ENCODE measurements at places on chromosomes 7 and 10.

- DNase-seq = no peak
Measured at GRCh38 chr10:129163531-129163930, 303.5 kb upstream of the MGMT start.

DNA sequence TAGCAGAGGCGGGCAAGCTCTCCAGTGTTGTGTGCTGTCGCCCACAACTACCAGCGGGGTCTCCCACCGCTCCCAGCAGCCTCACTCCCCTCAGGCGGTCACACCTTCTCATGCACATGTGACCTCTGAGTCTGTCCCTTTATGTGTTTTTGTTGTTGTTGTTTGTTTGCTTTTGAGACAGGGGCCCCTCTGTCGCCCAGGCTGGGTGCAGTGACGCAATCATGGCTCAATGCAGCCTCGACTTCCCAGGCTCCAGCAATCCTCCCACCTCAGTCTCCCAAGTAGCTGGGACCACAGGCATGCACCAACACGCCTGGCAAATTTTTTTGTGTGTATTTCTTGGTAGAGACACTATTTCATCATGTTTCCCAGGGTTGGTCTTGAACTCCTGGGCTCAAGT lies 1.5 kb downstream of the CPSF4 start:
- no peak for DNase-seq

GRCh38 chr7:39683216-39683845 lies 60.0 kb downstream of the RALA start:
- DNase-seq = no peak

GRCh38 chr10:62870866-62871265 lies 54.7 kb upstream of the EGR2 start:
- no peak for DNase-seq

DNA sequence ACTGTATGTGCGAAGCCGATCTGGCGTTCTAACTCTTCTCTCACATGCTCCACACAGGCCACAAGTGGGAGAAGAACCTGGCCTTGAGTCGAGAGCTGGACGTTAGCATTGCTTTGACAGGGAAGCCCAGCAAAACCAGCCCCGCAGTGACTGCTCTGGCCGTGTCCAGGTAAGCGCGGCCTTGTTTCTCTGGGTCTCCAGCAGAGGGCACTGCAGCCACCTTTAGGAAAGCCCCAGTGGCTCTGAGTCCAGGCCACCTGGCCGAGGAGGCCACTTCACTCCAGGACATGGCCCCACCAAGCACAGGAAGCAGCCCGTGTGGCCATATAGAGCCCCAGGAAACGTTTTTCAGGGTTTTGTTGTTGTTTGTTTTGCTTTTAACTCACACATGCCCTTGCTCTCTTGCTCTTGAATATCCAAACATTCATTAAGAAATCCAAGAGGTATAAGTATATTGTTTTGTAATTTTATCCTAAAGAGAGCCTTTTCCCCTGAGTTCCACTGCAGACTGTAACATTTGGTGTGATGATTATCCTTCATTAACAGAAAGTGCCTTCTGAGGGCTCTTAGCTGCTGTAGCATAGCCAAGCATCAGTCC lies 41.8 kb upstream of the LRRC18 start:
- DNase-seq = no peak

DNA sequence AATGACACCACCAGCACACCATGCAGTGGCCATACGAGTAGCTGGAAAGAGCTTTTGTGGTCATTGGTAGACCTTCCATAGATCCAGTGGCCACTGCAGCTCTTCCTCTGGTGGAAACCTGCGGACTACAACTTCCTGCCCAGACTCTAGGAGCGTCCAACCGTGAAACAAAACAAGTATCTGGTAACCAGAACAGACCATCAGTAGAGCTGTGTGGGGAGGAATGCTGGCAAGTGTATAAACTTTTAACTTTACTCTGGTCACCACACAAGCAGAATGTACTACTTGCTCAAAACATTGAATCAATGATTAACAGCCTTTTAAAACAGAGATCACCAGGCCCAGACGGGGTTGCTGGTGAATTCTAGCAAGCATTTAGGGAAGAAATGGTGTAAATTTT lies 154.7 kb upstream of the DGKB start:
- no peak for DNase-seq

- no peak for DNase-seq
Measured at GRCh38 chr10:88759366-88760101, at the start of gene LIPN. Gene LIPN, plus strand, starts transcription at chr10:88760020. Its CDS starts 1,386 bp downstream, at chr10:88761406.

DNA sequence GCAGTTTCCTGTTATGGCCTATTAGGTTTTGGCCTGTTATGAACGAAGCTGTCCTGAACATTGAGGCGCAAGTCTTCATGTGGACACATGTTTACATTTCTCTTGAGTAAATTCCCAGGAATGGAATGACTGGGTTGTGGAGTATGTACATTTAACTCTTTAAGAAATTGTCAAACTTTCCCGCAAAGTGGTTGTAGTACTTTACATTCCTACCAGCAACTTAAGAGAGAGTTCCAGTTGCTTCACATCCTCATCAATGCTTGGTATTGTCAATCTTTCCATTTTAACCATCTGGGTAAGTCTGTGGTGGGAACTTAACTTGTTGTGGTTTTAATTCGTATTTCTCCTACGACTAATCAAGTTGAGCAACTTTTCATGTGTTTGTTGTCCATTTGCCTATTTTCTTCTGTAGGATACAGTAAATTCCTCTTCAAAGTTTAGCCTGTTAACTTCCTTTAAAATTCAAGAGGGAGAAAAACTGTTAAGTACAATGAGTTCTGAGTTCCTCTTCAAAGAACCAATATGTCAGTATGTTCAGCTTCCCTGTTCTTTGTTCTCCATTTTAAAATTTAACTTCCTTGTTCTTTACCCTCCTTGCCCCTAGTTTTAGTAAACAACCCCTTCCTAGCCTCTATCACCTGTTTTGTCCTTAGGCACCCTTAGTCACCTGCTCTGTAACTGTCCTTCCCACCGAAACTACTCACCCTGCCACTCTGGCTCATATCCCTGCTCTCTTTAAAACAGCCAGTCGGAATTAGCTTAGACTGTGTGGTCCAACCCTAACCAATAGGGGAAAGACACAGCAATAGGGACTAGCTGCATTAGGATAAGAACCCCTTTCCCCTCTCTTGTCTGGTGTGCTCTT lies 74.0 kb downstream of the FAM241B start:
- DNase-seq = no peak

DNA sequence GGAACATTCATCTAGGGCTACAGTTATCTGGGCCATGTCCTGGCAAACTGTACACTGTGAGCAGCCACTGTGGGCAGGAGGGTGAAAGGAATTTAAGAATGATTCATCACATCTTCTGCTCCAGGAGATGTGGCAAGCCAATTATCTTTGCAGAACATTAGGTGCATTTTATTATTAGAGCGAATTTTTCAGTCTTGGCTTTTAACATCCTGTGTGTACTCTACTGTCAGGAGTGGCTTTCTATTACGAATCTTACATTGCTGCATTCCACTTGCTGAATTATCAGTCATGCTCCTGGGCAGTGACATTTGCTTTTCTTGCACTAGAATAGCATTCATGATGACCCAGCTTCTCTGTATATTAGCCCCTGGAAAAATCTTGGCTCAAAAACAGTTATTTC lies 109.2 kb upstream of the TARP start:
- DNase-seq = no peak

GRCh38 chr7:22849662-22850061 lies 27.0 kb upstream of the TOMM7 start:
- no peak for DNase-seq

DNA sequence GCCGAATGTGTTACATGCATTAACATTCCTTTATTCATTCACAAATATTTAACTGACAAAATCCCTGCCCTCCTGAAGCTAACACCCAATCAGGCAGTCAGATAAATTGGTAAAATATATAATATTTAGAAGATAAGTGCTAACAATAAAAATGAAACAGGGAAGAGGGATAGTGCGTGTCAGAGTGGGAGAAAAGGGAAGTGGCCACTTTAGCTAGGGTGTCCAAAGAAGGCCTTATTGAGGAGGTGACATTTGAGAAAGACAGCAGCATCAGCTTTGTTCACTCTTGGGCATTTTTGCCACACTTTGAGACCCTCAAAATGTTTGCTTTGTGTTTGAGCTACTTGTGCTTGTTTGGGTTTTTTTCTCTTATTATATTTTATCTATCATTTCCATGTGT lies 317.8 kb downstream of the SNX13 start:
- no peak for DNase-seq

- no peak for DNase-seq
Measured at GRCh38 chr7:45082031-45082830, 6.5 kb downstream of the NACAD start.

GRCh38 chr10:124262234-124262865 lies 156.4 kb downstream of the OAT start:
- no peak for DNase-seq

DNA sequence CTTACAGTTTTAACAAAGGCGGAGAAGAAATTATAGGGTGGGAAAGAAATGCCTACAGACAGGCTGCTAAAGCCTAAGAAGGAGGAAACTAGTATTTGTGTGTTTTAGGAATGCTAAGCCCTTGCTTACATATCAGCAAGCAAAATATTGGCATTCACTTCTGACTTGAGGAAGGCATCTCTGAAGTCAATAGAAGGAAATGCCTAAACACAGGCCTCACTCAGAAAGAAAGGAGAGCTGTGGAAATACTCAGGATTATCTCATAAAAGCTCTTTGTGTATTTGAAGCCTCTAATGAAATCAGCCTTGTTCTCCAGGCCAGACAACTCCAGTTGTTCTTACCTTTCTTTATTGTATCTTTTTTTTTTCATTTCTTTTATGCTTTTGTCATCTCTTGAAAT lies 158.0 kb downstream of the AUTS2 start:
- DNase-seq = no peak

DNA sequence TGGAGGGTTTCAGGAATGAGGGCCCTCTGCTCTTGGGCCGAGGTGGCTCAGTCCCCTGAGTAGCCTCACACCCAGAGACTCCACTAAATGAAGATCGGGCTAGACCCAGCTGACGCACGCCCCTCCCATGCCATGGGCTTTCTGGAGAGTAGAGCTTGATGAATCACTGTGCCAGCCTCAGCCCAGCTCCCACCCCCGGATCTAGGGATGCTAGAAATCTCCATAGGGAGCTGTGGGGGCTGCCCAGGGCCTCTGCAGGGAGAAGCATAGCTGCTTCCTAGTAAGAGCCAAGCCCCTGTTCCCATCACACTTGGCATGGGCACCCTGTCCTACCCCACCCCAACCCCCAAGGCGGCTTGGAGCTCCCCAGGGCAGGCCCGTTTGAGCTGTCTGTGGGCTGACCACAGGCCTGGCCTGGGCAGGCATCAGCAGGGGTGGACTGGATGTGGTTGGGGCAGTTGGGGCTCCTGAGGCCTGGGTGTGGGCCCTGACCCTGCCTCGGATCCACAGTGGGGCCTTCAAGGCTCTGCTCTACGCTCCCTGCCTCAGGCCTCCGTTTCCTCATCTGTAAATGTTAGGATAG lies 121.2 kb downstream of the ZMIZ1 start:
- DNase-seq = no peak

- DNase-seq = no peak
Measured at GRCh38 chr7:42103020-42103419, 134.0 kb downstream of the GLI3 start.

DNA sequence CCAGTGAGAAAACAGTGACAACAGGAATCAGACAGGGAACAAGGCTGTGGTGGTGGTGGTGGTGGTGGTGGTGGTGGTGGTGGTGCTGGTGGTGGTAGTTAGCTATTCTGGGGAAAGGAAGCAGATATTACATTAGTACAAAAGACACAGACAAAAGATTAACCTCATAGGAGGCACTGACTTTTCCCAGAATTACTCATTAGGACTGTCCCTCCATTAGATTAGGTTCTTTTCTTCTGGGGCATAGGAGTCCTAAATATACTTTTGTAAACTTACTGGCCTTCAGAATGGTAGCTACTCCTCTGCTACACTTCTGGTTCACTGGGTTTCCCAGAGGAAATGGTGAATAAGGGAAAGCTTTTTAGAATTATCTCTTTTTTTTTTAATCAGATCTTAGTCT lies 156.6 kb upstream of the SEMA3D start:
- DNase-seq = no peak

GRCh38 chr7:68381731-68382130 lies 1216.5 kb upstream of the AUTS2 start:
- no peak for DNase-seq

GRCh38 chr10:131703941-131704340 lies 196.9 kb upstream of the PPP2R2D start:
- no peak for DNase-seq

DNA sequence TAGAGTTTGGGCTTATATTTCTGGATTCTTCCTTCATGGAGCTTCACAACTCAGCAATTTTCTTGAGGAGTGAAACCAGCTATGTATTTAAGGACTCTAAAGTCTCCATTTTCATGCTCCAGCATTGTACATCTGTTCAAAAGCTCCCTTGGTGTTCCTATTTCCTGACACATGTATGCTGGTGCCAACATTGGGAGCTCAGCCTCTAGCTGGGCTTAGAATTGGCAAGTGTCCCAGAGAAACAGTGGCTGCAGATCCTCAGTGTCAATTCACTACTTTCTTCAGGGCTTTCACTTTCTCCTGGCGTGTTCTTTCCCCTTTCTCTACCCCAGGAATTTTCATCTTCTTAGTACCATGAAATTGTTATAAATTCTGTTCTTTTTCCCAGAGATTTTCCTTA lies 103.1 kb downstream of the ZNF467 start:
- no peak for DNase-seq

- DNase-seq = no peak
Measured at GRCh38 chr7:11035661-11036060, 62.0 kb downstream of the PHF14 start.

GRCh38 chr10:110686949-110687348 lies 42.8 kb downstream of the RBM20 start:
- DNase-seq = no peak

DNA sequence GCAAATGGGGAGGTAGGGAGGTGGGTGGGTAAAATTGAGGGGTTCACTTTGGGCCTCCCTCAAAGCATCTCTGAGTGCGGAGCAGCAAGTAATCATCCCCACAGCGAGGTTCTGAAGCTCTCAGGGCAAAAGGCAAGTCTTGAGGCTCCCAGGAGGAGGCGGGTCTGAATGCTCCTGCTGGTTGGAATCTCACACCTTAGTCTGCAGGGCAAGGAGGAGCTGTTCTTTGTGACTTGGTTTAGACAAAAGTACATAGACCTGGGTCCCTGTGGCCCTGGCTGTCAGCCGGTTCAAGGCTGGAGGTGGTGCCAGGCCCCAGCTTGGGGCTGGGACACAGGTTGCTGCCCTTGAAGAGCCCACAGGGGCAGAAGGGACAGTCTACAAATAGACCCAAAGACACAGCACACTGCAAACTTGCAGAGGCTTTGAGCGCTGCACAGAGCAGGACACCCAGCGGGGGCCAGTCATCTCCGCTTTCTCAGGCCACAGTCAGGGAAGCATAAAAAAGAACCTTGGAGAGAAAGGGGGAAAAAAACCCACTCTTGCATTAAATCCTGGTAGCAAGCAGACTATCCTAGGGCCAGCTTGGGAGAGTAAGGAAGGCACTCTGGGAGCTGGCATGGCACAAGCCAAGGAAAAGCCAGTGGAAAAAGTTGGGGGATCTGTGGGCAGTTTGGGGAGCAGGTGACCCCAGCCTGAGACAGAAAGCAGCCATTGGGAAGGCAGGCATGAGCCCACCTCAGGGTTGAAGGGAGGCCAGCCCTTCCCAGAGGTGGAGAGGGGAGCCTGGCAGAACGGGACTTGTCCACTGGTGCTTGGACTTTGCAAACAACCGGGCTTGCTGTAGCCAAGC lies 926 bp upstream of the C10orf71 start:
- DNase-seq = no peak

GRCh38 chr10:51266496-51266895 lies 192.2 kb downstream of the PRKG1 start:
- DNase-seq = no peak

GRCh38 chr7:3937146-3937545 lies 636.1 kb downstream of the SDK1 start:
- no peak for DNase-seq

Measured in activated T-helper 1 cell treated with anti-CD3 and anti-CD28 coated beads, Interleukin-2, amount 50 U/mL, for 16 hours (primary cell).